ENCODE measurements at places on chromosomes 1 and 21.

GRCh38 chr1:108643492-108644335 is 17.2 kb downstream of the HENMT1 start:
- DNase-seq = no peak

DNA sequence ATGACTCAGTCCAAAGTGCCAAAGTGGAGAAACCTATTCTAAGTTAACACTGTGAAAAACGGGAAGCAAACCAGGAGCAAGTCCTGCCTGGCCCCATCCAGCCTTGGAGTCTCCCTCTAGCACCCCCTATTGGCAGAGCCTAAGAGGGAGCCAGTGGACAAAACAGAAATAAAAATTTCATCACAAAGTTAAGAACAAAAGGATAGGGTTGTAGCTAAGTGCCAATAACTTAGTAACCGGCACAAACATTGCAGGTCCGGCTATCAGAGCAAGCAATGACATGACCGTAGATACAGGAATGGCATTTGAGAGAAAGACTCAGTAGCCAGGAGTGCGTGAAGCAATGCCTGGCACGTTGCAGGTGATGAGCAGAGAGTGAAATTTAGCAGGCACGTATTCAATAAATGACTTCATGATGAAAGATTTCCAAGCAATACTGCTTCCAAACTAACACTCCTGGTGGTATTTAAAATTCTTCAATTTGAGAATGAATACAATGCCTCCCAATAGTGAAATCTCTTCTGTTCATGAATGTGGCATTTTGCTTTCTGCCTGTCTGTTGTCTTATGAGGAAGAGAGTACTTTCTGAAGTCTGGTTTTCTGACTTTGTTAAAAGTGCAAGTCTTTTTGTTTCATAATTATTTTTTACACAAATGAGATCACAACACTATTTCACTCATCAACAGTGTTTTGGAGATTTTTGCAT is 391.0 kb downstream of the OMA1 start:
- DNase-seq = no peak

- no peak for DNase-seq
Observed at GRCh38 chr1:172399756-172400721, 20.4 kb upstream of the C1orf105 start.

GRCh38 chr1:210686841-210687240 is 358.1 kb downstream of the HHAT start:
- no peak for DNase-seq

DNA sequence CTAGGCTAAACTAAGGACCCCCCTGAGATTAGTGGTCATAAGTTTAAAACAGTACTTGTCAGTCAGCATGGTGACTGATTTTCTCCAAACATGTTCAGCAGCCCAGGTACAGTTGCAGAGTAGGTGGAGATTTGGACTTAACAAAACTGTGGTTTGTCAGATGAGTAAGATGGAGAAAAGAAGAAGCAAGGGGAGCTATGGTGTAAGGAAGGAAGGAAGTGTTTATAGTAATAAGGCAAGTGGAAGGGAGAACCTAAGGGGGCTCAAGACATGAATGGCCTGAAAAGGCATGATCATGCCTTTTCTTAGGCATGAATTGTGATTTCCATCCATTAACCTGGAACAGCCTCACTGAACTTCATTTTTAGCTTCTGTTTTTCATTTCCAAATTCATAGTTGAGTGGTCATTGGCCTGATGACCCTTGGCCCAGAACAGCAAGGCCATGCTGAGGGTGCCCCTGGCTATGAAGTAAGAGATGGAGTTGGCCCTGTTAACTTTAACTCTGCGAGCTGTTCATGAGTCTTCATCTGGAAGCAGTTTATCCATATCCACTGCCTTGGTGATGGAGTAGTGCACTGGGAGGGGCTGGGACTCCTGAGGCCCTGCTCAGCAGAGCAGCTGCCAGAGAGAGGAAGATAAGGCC is 60.7 kb downstream of the LRRC8D start:
- DNase-seq = no peak

- DNase-seq = no peak
Observed at GRCh38 chr1:159917533-159918351, 7.6 kb downstream of the TAGLN2 start.
